A549 treated with CORT108297 at 1 μM for 4 hours (cell line): ENCODE measurements at places on chromosomes 3 and 15. TPM values are rescaled to one million over a fixed set of nuclear protein-coding genes. Genes with fewer than 3 reads are reported as not detected.

KIF15 gene
- 7.3 to 13.8 TPM (median 8.1 TPM) in 5 replicates for total RNA-seq

FGF7 gene
- total RNA-seq: not detected in 5 replicates

CKMT1A gene
- total RNA-seq: 2.5 to 4.1 TPM (median 2.7 TPM) in 5 replicates

IGDCC3 gene
- total RNA-seq: 0.05 to 0.16 TPM (median 0.10 TPM) in 4 of 5 replicates, not detected in the other

RASSF1 gene
- total RNA-seq: 16.7 to 21.1 TPM (median 20.4 TPM) in 5 replicates

CPN2 gene
- total RNA-seq: not detected in 5 replicates
